ENCODE measurements at places on chromosomes 1 and 21.

DNA sequence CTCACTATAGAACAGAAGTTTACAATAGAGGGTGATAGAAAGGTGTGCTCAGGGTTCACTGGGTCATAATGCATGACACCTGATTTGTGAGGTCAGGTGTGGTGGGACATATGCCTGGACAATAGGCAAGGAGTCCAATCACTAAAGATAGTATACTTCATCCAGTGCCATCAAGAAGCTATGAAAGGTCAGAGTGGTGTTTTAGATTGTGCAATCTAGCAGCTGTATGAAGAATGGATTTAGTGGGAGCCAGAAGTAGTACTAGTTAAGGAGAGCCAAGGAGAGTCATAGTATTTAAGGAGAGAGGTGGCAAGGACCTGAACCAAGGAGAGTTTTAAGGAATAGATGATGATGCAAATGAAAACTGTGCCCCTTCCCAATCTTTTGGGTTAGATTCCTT lies 80.6 kb upstream of the C1orf105 start:
- no peak for DNase-seq

DNA sequence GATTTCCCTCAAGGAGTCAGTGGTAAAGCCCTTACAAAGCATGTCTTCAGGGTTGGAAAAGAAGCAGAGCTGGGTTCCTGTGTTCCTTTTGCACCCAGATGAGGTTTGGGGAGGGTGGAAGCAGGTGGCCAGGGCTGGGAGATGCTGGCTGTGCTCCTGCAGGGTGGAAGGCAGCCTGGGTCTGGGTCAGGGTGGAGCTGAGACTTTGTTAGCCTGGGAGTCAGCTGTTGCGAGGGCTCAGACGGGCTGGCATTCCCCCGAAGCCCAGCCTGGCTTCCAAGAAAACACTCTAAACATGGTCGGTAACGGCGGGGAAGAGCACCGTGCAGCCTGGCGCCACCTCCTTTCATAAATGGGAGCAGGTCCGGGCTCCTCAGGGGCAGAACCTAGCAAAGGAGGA lies 43.7 kb upstream of the EPS8L3 start:
- no peak for DNase-seq

GRCh38 chr1:205481218-205481617 lies 23.3 kb upstream of the CDK18 start:
- no peak for DNase-seq

DNA sequence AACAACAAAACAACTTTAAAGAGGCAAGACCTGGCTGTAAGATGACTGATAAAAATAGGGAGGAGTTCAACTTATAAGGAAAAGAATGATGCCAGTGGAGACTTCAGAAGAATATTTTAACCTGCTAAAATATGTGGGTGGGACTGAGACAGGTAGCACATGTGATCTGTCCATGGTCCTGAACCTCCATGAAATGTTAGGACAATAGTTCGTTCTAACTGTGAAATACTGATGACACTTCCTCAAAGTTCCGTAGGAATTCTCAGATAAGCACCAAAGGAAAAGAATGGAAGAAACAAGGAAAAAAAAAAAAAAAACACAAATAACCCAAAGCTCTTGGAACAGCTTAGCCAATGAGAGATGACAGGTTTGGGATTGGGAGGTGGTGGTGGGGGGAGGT lies 44.7 kb downstream of the CDC42BPA start:
- DNase-seq, result no peak

- DNase-seq, result no peak
Measured at GRCh38 chr1:68799096-68799495, 302.2 kb upstream of the DEPDC1 start.

- DNase-seq, result no peak
Measured at GRCh38 chr1:78726686-78727085, 77.1 kb downstream of the IFI44 start.

- DNase-seq, result peak; percentile 16
Measured at GRCh38 chr1:182084487-182085316, 23.2 kb upstream of the ZNF648 start.
